ENCODE measurements at places on chromosomes 6 and 20.

DNA sequence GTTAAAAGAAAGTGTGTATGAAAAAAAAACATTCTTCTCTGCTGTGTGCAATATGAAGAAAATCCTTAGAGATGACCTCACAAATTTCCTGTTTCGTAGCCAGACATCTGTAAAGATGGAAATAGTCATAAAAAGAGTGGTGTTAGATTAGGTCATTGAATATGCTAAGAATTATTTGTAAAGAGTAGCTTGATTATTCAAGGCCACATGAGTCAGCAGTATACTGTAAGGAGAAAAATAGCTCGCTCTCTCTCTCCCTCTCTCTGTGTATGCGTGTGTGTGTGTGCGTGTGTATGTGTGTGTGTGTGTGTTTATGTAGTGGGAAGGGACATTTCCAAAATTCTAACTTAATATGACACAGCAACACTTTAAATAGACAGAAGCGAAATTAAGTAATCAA lies 78.8 kb downstream of the PTCHD4 start:
- DNase-seq: no peak

DNA sequence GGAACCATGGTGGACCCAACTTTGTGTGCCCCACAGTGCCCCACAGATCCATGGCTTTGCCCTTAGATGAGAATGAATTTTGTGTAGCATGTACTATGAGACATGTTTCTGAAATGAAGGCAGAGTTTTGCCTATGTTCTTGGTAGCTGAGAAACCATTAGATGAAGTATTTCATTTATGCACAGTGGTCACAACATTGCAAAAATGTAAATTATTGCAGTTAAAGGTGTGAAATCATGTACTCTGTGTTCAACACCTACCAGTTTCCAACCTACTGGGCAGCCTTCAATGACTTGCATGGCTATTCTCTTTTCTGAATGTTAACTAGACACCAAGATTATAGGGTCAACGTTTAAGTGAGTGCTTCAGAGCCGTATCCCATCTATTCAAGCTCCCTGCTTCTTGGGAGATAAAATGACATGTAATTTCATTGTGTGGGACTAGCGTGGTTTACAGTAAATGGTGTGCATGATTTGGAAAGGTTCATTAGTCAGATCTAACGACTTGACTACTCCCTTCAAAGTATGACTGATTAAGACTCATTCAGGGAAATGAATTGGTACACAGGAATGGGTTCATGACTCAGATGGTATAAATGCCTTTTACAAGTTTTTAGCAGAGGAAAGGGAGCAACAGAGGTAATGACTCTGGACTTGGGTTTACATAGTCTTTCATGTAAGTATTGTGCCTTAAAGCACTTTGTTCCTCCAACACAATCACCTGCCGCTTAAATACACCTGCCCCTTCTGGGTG lies 106.1 kb upstream of the AKIRIN2 start:
- DNase-seq: no peak

- DNase-seq: no peak
Measured at GRCh38 chr20:62898970-62899632, 27.2 kb downstream of the DIDO1 start.

DNA sequence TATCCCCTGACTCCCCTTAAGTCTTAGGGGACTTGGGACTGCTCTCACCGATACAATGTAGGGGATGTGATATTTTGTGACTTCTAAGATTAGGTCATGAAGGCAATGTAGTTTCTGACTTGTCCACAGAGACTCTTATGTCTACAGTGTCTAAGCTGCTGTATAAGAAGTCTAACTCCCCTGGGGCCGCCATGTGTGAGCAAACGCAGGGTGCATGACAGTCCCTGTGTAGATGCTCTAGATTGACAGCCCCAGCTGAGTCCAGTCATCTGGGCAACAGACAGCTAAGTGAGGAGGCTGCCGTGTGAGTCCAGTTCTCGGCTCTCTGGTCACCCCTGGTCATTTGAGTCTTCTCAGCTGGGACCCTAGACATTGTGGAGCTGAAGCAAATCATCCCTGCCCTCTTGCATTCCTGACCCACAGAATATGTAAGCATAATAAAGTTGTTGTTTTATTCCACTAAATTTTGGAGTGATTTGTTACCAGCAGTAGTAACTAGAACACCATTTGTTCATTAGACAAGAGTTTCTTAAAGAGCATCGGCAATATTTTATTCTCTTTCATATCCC lies 743.3 kb upstream of the CHD6 start:
- no peak for DNase-seq

DNA sequence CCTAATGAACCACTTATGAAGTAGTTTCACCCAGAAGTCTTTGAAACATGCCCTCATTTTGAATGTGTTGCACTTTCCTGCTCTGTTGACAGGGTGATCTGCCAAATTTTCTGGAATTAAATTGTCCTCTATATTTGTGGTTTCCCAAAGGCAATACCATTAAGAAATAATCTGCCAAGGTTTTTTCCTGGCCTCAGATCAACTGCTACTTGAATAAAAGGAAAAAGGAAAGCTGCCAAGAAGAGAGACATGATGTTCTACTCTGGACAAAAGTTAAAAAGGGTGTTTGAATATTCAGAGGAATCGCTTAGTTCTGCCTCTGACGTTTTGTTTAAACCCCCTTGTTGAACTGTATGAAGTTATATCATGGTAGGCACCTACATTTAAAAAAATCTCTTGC lies 37.4 kb upstream of the ARMH2 start:
- DNase-seq: no peak

GRCh38 chr6:169700296-169700695 lies 1.5 kb downstream of the WDR27 start:
- no peak for DNase-seq

GRCh38 chr6:128532827-128533226 lies 12.4 kb upstream of the PTPRK start:
- no peak for DNase-seq

GRCh38 chr6:148625609-148626008 lies 121.2 kb upstream of the UST start:
- DNase-seq: no peak

DNA sequence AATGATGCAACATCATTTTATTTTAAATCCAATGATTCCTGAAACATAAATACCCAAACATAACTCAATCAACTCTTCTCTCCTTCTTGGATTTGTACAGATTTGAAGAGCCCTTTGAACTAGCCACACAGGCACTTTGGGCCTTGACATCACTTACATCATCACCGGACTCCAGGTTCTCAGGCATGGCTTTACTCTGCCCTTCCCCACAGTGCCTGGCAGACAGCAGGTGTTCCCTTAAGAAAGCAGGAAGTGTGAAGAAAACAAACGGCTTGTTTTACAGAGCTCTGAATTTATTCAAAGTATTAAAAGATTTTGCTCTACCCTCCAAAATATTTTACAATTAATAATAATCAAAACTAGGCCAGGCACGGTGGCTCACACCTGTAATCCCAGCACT lies 54.8 kb upstream of the GCM1 start:
- no peak for DNase-seq

- no peak for DNase-seq
Measured at GRCh38 chr6:113076116-113076515, 729.0 kb downstream of the RFPL4B start.

GRCh38 chr6:106730264-106730663 lies 100.9 kb downstream of the QRSL1 start:
- no peak for DNase-seq

DNA sequence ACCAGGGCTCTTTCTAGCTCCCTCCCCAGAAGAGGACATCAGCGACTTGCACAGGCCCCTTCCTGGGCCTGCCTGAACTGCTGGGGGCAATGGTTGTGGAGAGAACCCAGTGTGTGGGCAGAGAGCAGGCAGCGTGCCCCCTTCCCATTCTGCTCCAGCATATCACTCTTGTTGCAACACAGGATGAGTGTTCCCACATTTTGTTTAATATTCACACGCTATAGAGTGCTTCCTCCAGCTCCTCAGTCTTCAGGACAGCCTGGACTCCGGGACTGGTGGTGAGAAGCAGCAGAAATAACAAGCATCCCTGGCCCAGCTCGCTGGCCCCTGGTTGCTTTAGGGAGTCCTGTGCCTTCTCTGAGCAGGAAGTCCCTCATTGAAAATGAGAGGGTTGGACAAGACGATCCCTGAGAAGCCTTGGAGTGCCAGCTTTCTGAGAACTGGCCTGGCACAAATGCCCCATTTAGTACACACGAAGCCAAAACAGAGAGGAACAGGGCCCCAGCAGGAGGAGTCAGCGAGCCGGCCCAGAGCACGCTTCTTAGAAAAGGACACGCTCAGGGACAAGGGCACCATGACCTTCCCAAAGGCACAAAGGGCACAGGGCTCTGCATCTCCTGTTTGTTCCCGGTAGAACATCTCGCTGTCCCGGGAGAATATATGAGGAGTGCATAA lies 84.2 kb upstream of the FOXC1 start:
- no peak for DNase-seq

DNA sequence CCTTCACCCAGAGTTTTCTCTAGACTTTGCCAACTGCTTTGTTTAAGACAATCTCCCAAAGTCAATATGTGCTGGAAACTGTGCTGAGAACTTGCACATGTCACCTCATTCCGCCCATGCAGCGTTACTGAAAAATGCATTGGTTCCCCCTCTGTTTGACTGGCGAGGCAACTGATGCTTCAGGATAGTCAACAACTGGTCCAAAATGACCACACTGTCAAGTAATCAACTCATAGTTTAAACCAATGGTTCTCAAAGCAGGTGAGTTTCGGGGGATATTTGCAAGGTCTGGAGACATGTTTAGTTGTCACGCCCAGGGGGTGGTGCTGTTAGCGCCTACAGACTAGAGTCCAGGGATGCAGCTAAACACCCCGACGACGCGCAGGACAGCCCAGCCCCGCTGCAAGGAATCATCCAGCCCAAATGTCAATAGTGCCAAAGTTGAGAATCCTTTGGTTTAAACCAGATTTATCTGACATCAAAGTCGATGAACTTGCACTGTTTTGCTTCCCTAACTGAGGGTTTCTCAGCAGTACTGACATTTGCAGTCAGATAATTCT lies 170.0 kb downstream of the ZNF217 start:
- DNase-seq: no peak

DNA sequence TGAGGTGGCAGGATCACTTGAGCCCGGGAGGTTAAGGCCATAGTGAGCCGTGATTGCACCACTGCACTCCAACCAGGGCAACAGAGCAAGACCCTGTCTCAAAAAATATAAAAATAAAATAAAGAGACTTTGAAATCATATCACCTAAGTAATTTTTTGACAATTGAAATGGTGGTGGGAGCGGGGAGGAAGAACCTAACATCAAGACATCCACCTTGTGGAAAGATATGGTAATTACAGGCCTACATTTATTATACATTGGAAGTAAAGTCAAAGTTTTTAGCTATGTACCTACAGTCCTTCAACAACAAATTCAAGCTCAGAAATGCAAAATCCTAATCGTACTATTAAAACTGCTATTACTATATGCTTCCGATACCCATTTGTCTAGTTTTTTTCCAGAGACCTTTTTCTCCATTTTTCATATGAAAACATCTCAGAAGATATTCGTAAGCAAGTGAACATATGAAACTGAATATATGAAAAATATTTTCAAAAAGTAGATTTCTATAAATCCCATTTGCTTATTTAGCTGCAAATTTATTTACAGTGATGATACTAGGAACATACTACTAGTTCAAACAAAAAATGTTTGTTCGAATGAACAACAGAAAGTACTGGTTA lies 83.3 kb downstream of the SYCP2 start:
- DNase-seq: no peak

DNA sequence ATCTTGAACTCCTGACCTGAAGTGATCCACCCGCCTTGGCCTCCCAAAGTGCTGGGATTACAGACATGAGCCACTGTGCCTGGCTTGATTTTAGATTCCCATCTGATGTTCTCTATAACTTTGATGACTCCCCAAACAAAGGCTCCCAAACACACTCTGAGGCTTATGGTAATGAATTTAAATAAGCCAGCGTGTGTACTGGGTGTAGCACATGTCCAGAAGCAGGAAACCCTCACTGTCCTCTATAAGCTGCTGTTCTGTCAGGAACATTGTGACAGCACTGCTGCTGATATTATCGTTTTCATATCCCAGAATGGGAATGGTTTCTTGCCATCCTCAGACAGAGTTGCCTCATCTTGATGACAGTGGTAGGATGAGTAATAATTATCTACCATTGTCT lies 54.1 kb upstream of the SALL4 start:
- no peak for DNase-seq

- no peak for DNase-seq
Measured at GRCh38 chr20:50468378-50468798, 41.8 kb upstream of the PTPN1 start.

DNA sequence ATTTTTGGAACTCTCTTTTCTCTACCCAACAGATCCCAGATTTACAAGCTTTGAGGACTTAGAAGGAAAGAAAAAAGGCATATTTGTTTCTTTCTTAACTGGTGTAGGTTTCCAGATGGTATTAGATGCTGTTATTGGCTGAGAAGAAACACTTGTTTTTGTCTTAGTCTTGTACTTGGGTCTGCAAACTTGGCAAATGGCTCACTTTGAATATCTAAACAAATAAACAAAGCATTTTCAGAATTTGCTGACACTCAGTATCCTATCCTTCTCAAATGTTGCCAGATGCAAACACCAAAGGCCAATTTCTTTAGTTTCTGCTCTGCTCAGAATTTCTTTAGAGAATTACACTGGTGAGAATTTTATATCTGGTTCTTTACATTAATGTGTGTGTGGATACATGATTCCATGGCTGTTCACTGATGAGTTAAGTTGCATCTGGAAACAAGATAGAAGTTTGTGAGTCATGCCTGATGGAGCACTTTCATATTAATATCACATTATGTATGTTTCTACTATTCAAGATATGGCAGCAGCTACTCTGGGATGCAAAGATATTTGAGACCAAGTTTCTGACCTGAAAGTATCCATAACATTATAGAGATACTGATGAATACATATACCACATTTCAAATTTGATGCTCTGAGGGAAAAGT lies 43.7 kb upstream of the CEP162 start:
- DNase-seq: no peak

- peak; percentile 70 for DNase-seq
Measured at GRCh38 chr6:167094820-167095637, 27.9 kb upstream of the CCR6 start.

DNA sequence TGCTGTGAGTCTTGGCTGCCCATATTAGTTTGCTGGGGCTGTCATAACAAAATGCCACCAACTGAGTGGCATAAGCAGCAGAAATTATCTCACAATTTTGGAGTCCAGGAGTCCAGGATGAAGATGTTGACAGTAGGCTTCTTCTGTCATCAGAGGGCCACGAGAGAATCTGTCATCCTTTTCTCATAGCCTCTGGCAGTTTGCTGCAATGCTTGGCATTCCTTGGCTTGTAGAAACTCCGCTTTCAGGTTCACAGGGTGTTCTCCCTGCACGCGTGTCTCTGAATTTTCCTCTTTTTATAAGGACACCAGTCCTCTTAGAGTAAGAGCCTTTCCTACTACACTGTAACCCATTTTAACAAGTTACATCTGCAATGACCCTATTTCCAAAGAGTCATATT lies 838.4 kb downstream of the TFAP2A start:
- no peak for DNase-seq

- DNase-seq: no peak
Measured at GRCh38 chr6:14804785-14805210, 441.1 kb upstream of the JARID2 start.

DNA sequence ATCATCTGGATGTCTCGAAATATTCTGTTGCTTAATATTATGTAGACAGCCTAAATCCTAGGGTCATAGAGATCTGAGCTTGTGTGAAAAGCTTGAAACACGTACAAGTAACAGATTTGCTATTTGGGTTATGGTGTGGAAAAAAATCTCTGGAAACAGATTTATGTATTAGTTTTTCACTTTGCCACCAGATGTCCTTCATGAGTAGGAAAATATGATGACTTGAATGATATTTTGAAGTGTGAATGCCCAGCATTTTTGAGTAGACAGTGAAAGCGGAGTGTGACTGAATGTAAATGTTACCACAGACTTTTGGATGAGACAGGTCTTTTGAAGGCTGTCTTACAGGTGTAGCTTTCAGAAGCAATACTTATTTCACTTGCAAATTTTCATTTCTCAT lies 4.2 kb upstream of the BMP6 start:
- no peak for DNase-seq

All from CD4-positive, alpha-beta T cell treated with Interferon gamma for 1 hour (primary cell).